ENCODE measurements at places on chromosomes 6 and 20.

GRCh38 chr6:52435345-52435744, 15.2 kb downstream of the EFHC1 start:
- DNase-seq: no peak

GRCh38 chr6:149270616-149271015, 46.9 kb upstream of the TAB2 start:
- DNase-seq: no peak

DNA sequence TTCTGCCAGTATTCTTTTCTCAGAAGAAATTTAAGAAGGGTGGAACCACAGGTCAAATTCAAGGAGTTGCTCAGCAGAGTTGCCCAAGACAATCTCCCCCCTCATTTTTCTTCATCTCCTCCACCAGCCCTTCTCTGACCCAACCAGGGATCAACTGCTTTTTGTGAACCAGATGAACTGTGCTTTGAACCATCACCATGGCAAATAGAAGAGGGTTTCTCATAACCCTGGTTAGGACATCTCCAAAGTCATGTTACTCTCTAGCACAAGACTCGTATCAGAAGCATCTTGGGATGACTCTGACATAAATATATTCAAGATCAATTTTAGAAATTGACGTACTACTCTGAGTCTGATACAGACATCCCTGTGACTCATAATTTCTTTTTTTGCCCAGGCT, 130.7 kb downstream of the ALDH8A1 start:
- no peak for DNase-seq

DNA sequence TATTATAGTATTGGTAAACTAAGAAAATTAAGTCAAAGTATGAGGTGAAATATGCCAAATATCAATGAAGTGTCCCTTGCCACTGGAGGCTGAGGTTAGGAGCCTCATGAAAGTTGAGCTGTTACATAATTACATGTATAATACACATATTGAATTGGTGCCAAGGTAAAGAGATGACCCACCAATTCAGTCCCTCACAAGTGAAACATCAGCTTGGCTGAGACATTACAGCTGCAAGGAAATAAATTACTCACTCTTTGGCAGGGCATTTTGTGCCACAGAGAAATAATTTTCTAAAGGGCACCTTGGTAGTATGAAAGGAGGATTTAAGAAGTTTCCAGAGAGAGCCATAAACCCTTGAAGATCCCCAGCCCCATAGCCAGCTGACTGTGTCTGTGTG, 127.4 kb downstream of the ADGRG6 start:
- no peak for DNase-seq

DNA sequence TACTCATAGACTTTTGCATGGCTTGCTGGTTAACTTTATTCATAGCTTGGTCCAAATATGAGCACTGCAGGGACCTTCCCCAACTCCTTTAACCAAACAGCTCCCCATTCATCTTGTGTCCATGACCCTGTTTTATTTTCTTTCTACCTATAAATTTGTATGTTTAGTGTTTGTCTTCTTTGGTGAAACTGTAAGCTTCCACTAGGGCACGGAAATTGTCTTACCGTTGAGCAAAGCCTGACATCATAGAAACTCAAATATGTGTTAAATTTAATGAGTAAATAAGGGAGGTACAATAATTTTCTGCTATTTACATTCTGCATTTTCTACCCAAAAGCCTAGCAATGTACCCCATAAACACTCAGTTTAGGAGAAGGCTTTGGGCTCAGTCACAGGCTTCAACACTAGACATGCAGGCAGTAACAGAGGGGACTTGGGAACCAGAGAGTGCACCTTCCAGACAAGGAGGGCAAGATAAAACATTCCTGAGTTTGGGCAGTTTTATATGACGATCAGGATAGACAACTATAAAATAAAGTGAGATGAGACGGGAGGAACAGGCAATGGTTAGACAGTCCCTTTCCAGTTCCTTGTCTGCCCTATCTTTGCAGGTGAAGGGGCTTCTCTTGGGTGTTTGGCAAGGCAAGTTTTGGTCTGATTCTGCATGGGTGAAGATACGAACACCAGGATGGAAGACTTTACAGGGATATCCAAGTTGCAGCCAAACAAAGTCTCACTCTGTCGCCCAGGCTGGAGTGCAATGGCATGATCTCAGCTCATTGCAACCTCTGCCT, 46.2 kb upstream of the ZNF217 start:
- no peak for DNase-seq

DNA sequence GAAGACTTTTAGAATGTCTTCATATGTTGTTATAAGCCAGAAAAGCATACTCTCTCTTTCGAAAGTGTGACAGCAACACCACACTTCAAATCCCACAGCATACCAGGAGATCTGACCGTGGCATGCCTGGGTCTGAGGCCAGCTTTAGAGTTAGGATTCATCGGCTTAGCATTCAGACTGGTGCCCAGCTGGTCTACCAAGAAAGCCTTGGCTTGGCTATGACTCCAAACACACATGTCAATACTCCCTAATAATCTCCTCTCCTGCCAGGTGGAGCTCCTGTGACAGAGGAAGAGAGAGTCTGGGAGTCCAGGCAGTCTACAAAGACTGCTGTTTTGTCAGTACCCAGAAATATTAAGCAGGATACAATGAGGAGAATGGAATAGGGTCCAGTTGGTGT, 77.1 kb upstream of the MAN1A1 start:
- DNase-seq: no peak

DNA sequence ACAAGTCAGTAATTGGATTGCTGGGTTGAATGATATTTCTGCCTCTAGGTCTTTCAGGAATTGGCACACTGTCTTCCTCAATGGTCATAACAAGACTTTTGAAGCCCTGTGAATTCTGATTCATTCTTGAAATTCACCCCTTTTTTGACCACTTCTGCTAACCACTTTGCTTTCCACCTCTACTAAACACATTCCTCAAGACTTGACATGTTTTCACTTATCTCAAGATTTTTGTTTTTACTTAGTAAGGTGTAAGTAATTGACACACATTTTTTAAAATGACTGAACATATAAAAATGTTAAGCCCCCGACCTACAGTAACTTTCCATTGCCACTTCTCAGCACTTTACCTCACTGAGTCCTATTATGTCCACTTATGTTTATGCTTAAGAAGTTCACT, 239.1 kb downstream of the GRM1 start:
- DNase-seq: no peak

DNA sequence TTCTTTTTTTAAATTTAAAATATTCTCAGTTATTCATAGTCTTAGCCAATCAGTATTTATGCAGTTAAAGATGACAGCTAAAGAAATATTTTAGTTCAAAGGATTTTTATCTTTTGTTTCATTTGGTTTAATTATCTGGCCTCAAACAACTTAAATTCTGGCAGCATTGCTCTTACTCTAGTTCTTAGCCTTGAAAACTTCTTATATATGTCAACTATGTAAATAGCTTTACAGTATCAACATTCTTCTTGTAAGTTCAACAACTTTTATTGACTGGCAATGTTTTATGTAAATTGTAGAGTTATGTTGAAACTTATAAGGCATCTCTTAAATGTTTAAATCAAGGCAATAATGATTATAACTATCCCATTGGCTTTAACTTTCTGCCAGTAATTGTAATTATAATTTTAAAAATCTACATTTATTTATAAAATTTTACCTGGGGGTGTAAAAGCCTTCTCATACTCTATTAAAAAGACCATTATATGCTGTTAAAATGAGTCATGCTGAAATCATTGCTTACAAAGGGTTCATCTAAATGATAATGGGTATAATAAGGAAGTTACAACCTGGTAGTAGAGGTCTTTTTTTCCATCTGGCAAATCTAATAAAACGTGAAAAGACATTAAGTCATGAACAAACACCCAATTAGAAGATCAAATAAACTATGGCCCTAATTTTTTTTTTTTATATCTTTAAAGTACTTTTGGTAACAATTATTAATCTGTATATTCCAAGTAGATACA, 45.8 kb upstream of the FAM184A start:
- DNase-seq: no peak

GRCh38 chr6:518218-518617, 126.7 kb downstream of the IRF4 start:
- DNase-seq: no peak

DNA sequence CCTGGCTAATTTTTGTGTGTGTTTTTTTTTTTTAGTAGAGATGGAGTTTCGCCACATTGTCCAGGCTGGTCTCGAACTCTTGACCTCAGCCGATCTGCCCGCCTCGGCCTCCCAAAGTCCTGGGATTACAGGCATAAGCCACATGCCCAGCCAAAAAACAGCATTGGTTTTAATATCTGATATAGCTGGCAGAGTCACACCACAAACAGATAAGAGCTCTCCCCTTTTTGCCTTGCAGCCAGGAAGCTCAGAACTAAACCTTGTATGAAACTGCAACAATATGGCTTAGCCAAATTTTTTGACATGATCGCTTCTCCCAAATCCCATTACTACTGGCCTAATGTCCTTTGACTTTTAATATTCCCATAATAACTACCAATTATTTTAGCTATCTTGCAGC, 4.9 kb downstream of the ACOT8 start:
- DNase-seq: no peak

DNA sequence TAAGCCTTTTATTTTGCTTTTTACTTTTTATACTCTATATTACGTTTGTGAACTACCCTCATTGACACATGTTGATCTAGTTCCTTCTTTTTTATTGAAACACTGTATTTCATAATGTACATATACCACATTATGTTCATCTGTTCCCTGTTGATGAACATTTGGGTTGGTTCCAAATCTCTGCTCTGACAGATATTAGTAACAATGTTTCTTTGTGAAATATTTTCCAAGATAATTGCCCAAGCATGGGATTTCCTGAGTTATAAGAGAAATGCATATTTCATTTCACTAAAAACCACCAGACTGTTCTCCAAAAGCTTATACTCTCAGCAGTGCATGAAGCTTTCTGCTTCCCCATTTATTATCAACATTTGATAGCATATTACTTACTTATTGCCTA, 44.2 kb upstream of the TNFRSF21 start:
- no peak for DNase-seq

GRCh38 chr6:26032340-26033084, 54.7 kb upstream of the HFE start:
- DNase-seq: no peak

DNA sequence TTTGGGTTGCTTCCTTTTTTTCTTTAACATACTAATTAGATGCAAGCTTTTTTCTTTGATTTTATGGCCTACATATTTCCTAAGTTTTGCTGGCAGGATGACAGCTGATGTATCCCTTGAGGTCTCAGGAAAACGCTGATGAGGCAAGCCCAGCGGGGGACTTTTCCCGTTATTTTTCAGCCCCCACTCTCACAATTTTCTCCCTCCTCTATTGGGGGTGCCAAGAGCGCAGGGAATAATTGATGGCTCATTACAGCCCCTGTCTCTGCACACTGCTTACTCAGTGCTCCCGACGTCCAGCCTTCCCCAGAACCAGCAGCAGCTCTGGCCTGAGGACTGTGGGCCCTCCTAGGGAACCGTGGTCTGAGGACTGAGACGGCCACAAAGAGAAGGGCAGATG, 38.6 kb upstream of the VSTM2L start:
- no peak for DNase-seq
